ENCODE measurements at places on chromosomes 2 and 18. TPM values are rescaled to one million over a fixed set of nuclear protein-coding genes. Genes with fewer than 3 reads are reported as not detected.

The ANKRD62 gene
- not detected for total RNA-seq

The FBXO41 gene
- total RNA-seq, result 1.7 TPM

The TBC1D8 gene
- total RNA-seq, result 12.6 TPM

The MAP3K2 gene
- total RNA-seq, result 26.8 TPM

The GRB14 gene
- total RNA-seq, result 0.39 TPM

The PNO1 gene
- 11.9 TPM for total RNA-seq

The SPC25 gene
- total RNA-seq, result 0.44 TPM

The ACOXL gene
- not detected for total RNA-seq

The SERPINB10 gene
- total RNA-seq, result not detected

The STPG4 gene
- 0.20 TPM for total RNA-seq

The ZSWIM2 gene
- not detected for total RNA-seq

The RPRM gene
- total RNA-seq, result not detected

The CDK5R2 gene
- 0.06 TPM for total RNA-seq

The PRKAG3 gene
- not detected for total RNA-seq

The MSTN gene
- total RNA-seq, result 0.20 TPM
